Breast epithelium (tissue), 4 donors: ENCODE measurements at places on chromosomes 12 and 14.

DNA sequence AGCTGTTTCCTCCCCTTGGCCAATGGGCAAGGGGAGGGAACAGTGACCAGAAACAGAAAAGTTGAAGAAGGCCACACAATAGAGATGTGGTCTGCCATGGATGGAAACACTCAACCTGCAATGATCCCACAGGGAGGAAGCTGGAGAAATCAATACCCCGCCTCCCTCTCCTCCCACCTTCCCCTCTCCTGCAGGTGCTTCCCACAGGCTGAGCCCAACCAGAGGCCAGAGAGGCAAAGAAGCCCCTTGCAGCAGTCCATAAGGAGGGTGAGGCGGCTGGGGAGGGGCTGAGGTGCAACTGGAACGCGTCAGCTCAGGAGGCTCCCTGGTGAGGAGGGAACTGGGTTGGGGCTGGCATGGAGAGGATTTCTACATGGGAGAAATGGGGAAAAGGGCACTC lies 84.0 kb downstream of the RNF34 start:
- no peak for DNase-seq

DNA sequence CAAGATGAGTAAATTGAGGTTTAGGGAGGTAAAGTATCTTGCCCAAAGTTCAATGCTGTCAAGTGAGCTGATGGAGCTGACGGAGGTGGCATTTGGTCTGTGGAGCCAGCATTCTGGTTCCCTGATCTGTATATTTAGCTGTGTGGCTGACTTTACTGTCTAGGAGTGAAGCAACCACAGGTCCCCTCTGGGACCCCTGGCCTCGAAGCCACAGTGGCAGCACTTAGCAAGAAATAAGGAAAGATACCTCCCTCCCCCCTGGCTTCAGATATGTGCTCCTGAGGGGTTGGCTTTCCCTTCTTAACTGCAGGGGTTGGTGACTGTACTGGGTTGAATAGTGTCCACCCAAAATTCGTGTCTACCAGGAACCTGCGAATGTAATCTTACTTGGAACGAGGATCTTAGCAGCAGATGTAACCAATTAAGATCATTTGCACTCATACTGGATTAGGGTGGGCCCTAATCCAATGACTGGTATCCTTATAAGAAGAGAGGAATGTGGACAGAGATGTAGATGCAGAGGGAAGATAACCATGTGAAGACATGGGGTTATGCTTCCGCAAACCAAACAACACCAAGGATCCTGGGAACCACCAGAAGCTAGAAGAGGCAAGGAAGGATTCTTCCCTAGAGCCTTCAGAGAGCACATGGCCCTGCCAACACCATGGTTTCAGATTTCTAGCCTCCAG lies 2.0 kb upstream of the ACVR1B start:
- no peak for DNase-seq

DNA sequence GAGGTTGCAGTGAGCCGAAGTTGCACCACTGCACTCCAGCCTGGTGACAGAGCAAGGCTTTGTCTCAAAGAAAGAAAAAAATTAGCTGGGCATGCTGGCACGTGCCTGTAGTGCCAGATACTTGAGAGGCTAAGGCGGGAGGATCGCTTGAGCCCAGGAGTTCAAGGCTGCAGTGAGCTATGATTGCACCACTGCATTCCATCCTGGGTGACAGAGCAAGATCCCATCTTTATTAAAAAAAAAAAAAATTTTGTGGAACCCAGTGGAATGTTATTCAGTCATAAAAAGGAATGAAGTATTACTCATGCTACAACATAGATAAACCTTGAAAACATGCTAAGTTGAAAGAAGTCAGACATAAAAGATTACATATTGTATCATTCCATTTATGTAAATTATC lies 8.3 kb upstream of the ERBB3 start:
- no peak for DNase-seq

- no peak for DNase-seq
Observed at GRCh38 chr14:39145266-39145966, 24.7 kb downstream of the TRAPPC6B start.

GRCh38 chr12:92529944-92530343 lies 172.8 kb upstream of the PLEKHG7 start:
- DNase-seq, result no peak

DNA sequence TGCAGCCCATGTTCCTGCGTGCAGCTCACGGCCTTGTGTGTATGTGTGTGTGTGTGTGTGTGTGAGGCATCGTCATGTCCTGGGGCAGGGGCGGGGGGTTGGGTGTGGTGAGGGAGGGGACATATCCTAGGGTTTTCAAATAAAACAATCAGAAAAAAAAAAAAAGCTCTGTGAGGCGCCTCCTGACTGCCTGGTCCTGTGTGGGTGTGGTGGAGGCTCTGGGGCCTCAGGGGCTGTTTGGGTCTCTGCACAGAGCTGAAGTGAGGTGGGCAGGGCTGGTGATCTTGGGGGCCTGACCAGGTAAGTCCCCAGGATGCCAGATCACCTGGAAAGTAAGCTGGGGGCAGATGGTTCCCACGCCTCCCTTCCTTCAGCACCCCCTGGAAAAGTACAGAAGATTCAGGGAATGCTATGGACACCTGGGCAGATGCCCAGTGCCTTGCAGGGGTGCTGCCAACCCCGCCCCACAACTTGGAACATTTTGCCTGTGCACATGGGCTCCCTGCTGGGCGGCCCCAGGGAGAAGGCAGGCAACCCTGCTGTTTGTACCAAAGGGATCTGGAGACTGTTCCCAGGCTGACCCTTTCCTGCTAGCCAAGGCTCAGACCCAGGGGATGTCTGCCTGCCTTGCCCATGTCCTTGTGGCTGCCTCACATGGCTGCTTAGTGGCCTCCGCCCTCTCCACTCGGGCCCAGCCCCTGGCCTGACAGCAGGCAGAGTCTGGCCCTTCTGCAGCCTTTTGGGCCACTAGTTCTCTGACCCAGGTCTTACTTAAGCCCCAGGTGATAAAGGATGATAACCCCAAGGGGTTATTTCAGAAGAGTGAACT lies 28.8 kb downstream of the CLSTN3 start:
- no peak for DNase-seq

DNA sequence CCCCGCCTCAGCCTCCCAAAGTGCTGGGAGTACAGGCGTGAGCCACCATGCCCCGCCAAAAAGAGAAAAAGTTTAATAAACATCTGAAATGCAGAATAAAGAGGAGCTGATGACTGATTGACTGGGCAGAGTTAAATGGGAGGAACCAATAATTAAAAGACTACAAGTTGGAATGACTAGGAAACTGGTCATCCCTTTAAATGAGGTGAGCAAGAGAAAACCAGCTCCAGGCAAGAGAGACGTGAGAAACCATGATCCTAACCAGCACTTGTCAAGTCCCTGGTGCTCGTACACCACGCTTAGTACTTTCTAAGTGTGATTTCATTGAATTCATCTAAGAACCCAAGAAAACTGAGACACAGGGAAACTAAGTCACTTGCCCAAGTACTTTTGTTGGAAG lies 47.9 kb downstream of the MAP1LC3B2 start:
- DNase-seq, result no peak

DNA sequence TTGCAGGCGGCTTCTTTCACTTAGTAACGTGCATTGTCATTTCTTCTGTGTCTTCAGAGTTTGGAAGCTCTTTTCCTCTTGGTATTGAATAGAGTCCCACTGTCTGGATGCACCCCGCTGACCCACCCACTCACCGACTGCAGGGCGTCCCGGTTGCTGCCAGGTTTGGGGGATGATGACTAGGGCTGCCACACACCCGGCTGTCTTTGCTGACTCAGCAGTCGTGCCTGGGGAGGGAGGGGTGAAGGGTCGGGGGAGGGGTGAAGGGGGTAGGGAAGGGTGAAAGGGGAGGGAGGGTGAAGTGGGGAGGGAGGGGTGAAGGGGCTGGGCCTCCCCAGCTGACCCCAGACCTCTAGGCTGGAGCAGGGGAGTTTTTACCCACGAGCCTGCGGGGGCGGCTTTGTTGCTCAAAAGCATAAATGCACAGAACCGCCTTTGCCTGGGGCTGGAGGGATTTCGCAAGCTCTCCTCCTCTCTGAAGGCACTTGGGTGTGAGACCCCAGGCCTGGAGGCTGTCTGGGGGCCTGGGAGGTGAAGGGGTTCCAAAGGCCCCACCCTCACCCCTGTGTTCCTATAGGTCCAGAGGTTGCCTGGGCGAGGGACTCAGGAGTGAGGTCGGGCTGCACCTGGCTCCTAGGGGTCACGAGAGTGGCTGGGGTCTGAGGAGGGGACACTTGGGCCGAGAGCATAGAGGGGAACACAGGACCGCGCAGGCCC lies 31.3 kb upstream of the ULK1 start:
- no peak for DNase-seq

- no peak for DNase-seq
Observed at GRCh38 chr12:64051057-64051456, 171.0 kb downstream of the KICS2 start.

GRCh38 chr14:22973217-22974032 lies 8.9 kb downstream of the AJUBA start:
- DNase-seq, result no peak

GRCh38 chr12:95625012-95625411 lies 73.7 kb upstream of the USP44 start:
- no peak for DNase-seq

DNA sequence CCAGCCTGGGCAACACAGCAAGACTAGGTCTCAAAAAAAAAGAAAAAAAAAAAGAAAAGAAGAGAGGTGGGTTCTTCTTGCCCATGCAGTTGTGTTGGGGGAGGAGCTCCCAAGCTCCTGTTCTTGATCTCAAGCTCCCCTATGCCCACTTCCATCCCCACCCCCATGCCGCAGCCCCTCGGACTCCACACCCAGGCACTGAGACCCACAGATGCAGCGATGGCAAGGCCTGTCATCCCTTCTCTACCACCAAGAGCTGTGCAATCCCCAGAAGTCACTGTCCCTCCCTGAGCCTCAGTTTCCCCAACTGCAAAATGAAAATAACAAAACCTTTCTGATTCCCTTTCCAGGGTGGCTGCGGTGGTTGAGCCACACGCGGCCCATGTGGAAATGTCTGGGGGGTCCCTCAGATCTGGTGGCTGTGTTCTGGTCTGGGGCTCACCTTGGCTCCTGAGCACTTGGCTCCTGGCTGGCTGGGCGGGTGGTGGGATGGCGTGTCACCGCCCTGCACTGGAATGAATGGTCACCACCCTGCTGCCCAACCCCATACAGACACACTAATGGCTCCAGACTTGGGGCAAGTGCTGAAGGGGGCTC lies 22.6 kb upstream of the KIF26A start:
- no peak for DNase-seq

- no peak for DNase-seq
Observed at GRCh38 chr12:79634957-79635471, 55.8 kb downstream of the PAWR start.

DNA sequence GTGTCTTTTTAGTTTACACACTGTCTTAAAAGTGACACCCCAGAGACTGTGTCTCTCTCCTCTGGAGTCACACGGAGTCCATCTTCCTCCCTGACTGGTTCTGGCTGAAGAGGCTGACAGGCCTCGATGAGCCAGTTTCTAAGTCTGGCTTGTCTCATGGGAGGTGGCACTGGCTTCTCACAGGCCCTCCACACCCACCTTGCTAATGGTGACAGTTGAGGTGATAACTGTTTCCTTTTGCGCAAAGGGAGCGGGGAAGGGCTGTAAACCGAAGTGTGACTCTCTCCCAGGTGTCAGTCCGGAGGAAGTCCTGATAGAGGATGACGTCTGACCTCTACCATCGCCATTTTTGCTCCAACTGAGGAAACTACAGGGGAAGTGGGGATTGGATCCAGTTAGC lies 30.2 kb downstream of the KCTD10 start:
- no peak for DNase-seq
